MV-4-11 (cell line): ENCODE measurements at places on chromosomes 4 and X.

- DNase-seq: no peak
Measured at GRCh38 chrX:50648156-50648555, 165.8 kb downstream of the SHROOM4 start.

GRCh38 chr4:149793459-149793858 lies 22.2 kb downstream of the IQCM start:
- no peak for DNase-seq

DNA sequence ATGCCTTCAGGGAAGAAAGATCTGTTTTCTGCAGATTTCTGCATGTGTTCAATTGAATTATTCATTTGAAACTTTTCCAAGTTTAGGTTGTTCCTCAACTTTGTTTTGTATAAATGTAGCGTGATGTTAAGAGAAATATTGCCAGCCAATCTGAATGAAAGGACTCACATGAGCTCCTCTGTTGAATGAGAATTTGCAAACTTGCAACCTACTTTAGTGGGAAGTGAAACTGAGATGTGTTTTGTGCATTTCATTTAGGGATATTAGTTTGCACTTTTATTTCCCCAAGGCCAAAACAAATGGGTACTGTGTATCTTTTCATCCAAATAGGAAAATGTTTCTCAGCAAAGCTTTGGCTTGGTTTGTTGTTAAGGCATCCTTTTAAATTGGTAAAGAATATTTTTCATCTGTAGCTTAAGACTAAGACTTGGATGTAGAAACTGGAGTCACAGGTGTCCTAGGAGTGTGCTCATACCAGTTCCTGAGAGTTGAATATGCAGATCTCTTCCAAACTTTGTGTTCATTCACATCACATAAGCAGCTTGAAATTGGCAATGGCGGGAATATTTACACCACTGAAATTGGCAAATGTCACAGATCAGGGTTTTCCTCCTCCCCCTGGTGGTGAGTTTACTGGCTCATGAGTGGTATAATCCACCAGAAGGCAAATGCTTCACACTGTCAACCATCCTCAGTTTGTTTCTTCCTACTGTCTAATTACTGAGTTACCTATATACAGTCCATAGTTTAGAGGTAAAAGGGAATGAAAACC lies 193.6 kb upstream of the BANK1 start:
- peak; percentile 56 for DNase-seq

- no peak for DNase-seq
Measured at GRCh38 chr4:125382995-125383394, 68.2 kb downstream of the FAT4 start.

GRCh38 chrX:47958761-47959342 lies 44.9 kb downstream of the ZNF182 start:
- DNase-seq: no peak
